NCI-H1694 treated with DMSO at 0.1 percent for 48 hours (cell line): ENCODE measurements at places on chromosomes 5 and 9.

DNA sequence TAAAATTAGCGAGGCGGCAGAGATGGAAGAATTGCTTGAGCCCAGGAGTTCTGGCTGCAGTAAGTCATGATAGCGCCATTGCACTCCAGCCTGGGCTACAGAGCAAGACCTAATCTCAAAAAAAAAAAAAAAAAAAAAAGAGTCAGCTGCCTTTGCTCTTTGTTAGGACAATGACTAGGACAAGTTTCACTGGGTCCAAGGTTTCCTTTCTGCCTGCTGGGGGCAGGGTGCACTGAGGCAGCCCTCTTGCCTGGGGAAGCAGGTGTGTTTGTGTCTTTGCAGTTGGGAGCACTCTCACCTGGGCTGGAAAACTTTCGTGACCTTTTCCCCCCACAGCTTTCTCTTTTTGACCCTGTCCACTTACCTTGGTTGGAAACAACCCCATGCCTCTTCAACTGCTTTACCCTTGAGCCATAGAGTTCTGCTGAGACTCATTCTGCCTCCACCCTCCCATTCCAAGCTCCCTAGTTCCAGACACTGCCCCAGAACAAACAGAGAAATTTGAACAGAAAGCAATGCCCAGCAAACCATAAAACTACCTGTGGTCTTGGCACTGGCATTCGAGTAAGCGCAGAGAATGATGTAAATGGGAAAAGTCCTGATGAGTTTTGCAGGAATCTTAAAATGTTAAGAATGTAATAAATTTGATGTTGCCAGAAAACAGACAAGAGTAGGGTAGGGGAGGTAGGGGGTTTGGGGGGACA, 17.0 kb upstream of the MYO10 start:
- no peak for DNase-seq

DNA sequence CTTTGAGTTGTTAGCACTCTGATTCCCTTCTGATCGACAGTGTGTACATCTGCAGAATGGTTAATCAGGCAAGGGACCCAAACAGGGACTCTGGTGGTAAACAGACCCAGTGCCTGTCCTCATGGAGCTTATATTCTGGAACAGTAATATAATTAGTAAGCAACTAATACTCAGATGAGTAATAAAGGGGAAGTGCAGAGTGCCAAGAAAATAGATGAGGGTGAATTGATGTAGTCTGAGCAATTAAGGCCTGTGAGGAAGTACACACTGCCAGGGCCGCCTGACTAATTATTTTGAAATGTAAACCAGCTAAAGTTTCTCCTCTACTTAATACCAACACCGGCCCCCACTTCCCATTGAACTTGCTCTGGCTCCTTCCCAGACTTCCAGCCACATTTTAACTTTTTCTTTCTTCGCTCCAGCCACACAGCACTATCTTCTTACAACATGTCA, 4.2 kb downstream of the DHX29 start:
- DNase-seq, result no peak

GRCh38 chr5:60490597-60491166, 209.3 kb downstream of the DEPDC1B start:
- no peak for DNase-seq

DNA sequence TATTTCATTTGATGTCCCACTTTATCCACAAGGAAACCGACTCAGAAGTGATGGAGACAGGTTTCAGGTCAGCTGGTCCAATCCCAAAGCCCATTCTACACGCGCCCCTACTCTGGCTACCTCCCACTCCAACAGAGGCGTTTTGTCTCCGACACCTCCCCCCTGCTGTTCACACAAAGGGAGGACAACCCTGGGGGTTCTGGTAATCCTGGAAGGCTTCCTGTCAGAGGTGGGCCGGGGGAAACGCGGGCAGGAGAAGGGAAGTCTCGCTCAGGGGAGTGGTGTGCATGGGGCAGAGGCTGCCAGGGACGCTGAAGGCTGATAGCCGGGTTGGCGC, 39.7 kb upstream of the GABRP start:
- DNase-seq, result no peak

- no peak for DNase-seq
Measured at GRCh38 chr5:1442222-1443145, 2.8 kb downstream of the SLC6A3 start.

DNA sequence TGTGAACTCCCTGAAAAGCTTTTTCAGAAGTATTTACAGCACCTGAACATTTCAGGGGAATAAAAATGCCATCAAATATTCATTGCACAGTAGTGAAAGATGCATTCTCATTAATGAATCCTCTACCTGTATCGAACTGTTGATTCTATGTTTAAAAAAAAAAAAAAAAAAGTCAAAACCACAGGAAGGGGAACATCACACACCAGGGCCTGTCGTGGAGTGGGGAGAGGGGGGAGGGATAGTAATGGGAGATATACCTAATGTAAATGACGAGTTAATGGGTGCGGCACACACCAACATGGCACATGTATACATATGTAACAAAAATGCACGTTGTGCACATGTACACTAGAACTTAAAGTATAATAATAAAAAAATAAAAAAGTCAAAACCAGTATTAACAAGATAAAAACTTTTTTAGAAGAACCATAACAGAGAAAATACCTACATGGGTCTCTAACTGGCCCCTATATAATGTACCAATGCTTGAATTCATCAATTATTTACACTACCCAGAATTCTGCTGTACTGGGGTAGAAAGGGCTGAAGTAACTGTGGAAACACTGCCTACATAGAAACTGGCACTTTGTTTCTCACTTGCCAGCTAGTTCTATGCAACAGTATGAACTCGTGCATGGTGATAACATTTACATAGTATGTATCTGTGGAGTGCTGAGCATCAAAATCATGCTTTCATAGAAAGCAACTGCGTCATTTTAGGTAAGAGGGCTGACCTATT, 48.9 kb downstream of the GNAQ start:
- no peak for DNase-seq

GRCh38 chr9:106954558-106954957, 91.6 kb downstream of the ZNF462 start:
- no peak for DNase-seq

DNA sequence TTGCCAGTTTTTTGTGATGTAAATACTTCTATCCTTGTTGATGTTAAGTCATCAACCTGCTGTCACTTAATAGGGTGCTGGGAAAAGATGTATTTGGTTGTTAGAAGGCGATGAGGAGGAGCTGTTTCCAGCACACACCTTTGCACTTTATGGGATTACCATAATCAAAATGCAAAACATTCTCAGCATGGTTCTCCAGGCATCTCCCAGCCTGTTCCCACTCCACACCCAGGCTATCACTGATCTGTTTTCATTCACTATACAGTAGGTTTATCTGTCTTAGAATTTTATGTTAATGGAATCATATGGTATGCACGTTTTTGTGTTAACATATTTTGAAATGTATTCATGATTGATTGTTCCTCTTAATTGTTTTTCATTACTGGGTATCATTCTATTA, 35.9 kb downstream of the PCSK5 start:
- no peak for DNase-seq

- no peak for DNase-seq
Measured at GRCh38 chr9:83266666-83267496, 203.9 kb upstream of the RASEF start.

GRCh38 chr9:36222449-36222848, 31.7 kb downstream of the CLTA start:
- DNase-seq, result no peak

DNA sequence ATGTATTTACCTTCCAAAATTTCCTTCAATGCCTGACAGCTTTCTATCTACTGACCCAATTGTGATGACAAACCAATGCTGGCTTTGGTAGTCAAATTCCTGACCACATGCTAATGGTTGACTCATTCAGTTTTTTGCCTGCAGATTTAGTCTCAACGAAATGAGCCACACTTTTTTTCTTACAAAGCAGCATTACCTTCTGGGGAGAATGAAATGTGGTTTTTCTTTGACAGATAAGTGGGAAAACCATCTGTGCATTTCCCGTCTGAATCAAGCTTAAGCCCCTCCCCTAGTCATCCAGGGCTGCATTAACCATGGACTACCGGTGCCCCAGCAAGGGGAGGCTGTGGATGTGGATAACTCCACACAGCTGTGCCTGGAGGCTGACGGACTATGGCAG, 99.6 kb upstream of the TAF11L2 start:
- DNase-seq, result peak; percentile 37

GRCh38 chr5:59034498-59035186, 451.8 kb downstream of the RAB3C start:
- DNase-seq, result peak; percentile 23

- DNase-seq, result no peak
Measured at GRCh38 chr5:77709993-77710685, 66.0 kb downstream of the TBCA start.

GRCh38 chr5:107808671-107809137, 138.0 kb upstream of the EFNA5 start:
- DNase-seq, result peak; percentile 68
